GM23248 (cell line): ENCODE measurements at places on chromosomes 2 and 18.

DNA sequence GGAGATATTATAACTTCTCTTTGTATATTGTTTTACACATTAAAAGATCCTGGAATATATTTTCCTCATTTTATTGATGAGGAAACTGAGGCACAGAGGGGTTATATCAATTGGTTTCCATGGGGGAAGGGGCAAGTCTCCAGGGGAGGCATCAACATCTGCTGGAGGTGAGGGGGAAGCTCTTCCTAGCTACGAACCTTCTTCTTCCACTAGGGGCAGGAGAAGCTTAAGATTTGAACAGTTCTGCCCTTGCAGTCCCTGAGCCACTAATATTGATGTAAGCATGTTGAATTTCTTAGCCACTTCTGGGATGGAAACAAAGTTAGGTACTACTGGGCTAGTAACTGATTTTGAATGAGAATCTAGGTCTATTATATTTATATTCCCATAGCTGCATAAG, 140.1 kb upstream of the AQP4 start:
- peak; percentile 22 for DNase-seq

DNA sequence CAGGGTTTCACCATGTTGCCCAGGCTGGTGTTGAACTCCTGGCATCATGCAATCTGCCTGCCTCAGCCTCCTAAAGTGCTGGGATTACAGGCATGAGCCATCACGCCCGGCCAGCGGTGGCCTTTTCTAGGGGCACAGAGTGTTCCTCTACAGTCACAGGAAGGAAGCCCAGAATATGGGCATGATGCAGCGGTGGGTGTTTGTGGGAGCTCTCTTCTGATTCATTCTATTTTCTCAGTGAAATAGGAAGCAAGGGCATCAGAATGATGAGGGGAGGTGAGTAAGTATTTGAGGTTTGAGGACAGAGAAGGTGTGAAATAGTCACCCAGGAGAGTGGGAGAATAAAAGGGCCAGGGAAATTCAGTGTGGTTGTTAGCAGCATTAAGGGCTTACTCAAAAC, 70.3 kb upstream of the PSME4 start:
- DNase-seq: peak; percentile 43

DNA sequence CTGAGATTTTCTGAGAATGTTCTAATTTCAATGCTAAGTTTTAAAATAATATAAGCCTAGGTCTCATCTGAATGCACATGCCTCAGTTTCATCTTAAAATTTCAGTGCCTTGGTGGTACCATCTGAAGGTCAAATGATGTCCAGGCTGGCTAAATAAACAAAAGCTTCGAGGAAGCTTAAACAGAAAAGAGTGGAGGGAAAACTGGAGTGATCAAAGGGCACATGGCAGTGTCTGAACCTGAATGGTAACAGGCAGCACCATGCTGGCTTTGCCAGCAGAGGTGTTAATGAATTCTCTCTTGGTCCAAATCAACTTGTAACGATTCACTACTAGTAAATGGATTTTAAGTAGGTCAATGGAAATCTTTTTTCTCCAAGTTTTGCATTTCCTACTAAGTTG, 158.4 kb upstream of the MEX3C start:
- no peak for DNase-seq

DNA sequence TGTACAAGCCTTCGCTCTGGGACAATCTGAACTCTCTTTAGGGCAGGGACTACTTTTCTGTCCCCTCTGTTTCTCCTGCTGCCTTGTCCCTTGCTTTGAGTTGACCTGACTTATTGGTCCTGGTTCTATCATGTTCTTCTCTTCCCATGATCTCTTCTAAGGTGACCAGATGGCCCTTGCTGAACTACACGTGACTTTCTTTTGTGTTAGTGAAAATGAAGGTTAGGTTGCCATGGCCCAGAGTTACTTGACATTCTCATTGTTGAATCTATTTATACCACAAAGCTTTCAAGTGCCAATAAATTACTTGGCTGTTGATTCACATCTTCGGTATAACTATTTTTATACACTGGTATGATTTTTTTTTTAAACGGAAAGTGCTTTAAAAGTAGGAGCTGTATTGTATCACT, 24.4 kb downstream of the MRPL33 start:
- DNase-seq: peak; percentile 53

- DNase-seq: no peak
Measured at GRCh38 chr18:13492314-13492713, 234.0 kb downstream of the FAM210A start.

GRCh38 chr2:190663348-190663747, 14.5 kb downstream of the NAB1 start:
- peak; percentile 47 for DNase-seq

DNA sequence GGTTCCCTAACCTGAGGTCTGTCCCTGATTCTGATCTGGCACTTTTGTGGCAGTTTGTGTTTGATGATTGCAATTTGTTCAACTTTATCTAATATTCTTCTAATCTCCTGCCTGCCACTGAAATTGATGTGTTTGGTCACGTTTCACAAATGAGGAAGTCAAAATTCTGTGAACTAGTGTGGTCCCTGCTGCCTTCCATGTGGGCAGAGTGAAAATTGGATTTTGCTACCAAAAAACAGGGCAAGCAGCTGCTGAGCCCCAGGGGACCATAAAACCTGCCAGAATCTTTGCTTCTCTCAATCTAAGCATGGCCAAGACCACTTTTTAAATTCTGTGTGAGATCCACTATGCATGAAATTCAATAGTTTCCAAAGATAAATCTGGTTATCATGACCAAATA, 195.5 kb upstream of the CYRIA start:
- no peak for DNase-seq

DNA sequence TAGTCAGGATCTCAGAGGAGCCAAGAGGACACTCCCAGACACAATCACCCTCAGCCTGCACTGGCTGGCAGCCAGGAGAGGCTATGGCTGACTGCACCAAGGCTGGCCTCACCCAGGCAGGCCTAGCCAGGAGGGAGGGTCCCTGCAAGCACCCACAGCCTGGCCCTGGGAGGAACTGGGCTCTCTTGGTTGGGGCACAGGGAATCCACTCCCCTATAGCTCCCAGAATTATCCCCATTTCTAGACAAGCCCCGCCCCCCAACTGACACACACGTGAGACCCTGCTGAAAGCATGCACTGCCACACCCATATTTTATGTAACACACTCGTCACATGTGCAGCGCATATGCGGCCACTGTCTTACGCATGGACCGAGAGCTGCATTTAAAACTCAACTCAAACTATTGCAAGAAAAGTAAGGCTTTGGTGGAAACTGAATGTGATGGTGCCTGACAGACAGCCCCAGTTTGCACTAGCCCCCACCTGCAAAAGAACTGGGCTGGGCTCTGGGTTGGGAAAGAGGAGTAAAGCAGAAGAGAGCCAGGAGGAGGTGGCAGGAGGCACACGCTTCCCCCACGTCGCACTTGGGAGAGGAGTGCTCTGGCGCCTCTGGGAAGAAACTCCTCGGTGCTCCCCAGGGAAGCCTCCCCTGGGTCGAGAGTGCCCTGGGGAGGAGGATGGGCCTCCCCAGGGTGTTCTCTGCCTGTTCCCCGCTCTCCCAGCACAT, 28.9 kb upstream of the ARHGEF4 start:
- peak; percentile 24 for DNase-seq

- peak; percentile 39 for DNase-seq
Measured at GRCh38 chr2:216477283-216478035, 21.2 kb upstream of the RPL37A start.

GRCh38 chr18:12745095-12745795, 42.4 kb downstream of the PSMG2 start:
- DNase-seq: peak; percentile 76

- no peak for DNase-seq
Measured at GRCh38 chr2:11257078-11257477, 87.4 kb downstream of the ROCK2 start.

DNA sequence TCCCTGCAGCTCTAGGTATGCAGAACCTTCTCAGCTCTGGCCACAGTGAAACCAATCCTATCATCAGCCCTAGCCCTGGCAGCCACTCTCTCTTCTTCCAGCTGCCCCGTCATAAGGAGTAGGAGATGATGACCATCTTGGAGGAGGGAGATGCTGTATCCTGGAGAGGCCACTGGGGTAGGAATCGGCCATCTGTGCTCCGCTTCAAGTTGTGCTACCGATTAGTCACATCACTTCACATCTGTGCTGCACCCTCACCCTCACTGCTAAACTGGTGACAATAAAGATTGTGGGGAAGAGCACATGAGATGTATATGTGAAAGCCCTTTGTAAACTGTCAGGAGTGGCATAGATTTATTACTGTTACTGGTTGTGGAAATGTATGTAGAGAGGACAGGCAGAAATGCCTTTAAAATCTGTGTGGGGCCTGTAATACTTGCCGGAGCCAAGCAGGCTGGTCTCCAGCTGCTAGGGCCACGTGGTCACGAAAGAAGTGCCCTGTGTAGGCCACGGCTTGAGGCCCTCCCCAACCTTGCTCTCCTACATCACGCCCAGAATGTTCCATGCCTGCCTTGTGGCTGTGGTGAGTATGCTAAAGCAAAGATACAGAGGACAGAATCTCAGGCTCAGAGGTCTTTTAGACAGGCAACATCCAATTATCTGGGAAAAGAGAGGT, 236.8 kb downstream of the CLIP4 start:
- peak; percentile 12 for DNase-seq

DNA sequence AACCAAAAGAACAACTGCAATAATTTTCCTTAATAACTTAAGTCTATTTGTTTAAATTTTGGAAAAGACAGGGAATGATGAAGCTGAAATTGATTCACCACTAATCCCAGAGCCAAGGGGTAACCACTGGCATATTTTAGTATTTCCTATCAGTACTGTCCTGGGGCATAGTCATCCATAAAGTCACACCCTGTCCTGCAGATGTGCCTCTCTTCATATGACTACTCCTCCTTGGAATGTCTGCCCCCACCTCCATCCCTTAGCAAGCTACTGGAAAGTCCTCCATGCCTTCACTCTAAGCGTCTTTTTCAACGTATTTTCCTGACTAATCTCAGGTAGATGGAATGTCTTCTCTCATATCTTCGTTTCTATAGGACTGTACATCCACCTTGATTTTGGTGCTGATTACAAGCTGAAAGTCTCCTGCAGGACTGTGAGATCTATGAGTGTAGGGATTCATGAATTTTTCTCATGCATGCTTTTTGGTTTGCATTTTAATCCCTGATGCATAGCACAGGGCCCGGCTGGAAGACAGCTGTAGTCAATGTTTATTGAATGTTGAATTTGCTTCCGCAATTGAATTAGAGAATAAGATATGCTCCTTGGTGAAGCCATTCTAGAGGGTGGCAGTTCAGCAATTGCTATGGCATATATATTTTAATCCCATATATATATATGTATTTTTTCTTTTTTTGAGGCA, 85.6 kb downstream of the MOGAT1 start:
- peak; percentile 84 for DNase-seq

- peak; percentile 80 for DNase-seq
Measured at GRCh38 chr2:42195559-42195958, 26.4 kb downstream of the EML4 start.

- no peak for DNase-seq
Measured at GRCh38 chr2:232213176-232213575, 165.4 kb upstream of the ALPP start.

GRCh38 chr2:143732871-143733270, 603.7 kb downstream of the ARHGAP15 start:
- DNase-seq: no peak

DNA sequence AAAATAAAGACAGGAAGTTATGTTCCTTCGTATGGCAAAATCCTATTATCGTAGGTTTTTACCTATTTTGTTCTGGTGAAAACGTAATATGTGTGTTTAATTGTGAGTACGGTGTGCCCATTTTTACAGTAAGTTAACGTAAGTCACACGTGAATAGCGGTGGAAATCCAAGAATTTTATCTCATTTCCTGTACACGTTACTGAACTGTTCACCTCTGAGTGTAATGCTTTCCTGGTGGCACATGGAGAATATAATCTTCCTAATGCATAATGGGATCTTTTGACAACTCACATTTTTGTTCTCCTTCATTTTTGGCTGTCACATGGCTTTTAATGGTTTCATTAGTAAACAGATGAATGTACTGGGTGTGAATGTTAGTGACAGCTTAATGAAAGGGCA, 28.2 kb downstream of the BCL2L11 start:
- DNase-seq: no peak

DNA sequence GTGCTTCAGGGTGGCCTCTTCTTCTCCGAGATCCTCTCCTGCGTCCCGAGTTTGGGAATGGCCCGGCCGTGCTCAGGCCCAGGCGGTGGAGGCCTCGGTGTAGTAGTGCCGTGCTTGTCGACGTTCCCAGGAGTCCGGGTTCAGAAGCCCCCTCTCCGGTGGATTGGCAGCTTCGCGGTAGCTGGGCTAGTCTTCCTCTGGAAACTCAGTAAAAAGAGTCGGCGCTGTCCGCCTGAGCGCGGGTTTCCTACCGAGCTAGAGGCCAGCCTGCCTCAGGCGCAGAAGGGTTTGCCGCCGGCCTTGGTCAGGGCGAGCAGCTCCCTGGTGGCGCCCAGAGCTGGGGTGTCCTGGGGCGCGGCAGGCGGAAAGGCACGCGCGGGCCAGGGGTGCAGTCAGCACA, 3.2 kb downstream of the RALBP1 start:
- no peak for DNase-seq

- DNase-seq: peak; percentile 52
Measured at GRCh38 chr2:172624996-172625395, 69.1 kb downstream of the PDK1 start.

DNA sequence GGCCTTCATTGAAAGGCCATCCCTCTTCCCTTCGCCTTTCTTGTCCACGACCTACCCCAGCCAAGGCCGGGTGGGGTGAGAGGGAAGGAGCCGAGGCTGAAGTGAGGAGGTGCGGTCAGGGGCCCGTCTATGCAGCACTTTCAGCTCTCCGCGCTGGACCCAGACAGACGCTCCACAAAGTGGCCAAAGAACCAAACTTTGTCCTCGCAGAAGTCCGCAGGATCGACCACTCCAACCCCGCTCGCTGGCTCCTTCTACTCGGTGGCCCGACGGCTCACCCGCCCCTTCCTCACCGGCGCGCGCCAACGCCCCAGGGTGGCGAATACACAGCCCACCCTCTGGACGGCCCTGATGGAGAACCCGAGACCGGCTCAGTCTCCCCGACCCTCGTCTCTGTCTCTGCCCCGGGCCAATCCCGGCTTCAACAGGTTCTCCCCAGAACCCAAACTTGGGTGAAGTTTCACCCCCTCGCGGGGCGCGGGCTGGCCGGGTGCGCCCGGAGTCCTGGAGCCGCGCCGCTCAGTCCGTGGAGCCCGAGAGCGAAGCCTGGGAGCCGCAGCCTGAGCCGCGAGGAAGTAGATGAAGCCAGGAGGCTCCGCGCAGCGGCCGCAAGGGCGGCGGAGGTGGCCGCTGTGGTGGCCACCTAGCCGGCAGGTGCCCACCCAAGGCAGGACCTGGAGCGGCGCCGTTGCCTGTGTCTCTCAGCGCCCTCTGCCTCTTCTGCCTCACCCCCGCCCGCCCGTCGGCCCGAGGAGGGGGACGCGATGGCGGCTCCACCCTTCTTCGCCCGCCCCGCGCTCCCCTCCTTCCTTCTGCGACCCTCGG, 26.7 kb upstream of the ALPP start:
- no peak for DNase-seq

GRCh38 chr2:15808204-15808910, 132.0 kb upstream of the MYCN start:
- no peak for DNase-seq
